GM23338 (cell line): ENCODE measurements at places on chromosomes 12 and 14.

DNA sequence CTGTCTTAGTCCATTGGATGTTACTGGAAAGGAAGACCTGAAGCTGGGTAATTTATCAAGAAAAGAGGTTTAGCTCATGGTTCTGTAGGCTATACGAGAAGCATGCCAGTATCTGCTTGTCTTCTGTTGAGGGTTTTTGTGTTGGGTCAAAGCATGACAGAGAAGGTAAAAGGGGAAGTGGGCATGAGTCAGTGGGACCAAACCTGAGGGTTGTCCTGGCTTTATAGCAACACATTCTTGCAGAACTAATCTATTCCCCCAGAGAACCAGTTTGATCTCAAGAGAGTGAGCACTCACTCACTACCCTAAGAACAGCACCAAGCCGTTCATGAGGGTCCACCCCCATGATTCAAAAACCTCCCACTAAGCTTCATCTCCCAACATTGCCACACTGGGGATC, 19.0 kb upstream of the KRAS start:
- DNase-seq = no peak

DNA sequence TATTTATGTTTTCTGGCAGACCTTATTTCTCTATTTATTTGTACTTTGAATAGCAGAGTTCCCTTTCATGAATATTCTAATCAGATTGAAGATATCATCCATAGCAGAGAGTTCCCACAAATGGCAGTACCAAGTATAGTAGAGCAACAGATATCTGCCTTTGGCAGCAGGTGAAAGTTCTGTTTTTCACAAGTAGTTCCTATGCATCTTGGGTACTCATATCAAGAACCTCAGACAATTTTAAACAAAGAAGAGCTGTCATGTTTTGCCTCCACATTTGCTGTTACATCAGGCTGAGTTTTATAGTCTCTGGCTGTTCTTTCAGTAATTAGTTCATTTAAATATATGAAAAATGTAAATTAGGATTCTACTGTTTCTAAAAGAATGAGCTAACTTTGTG, 252.0 kb downstream of the KCNC2 start:
- DNase-seq = no peak

- peak; percentile 78 for DNase-seq
Observed at GRCh38 chr12:106138633-106139421, at the start of gene NUAK1. Gene NUAK1, minus strand, starts transcription at chr12:106138954. Its CDS starts 301 bp downstream, at chr12:106138653.

DNA sequence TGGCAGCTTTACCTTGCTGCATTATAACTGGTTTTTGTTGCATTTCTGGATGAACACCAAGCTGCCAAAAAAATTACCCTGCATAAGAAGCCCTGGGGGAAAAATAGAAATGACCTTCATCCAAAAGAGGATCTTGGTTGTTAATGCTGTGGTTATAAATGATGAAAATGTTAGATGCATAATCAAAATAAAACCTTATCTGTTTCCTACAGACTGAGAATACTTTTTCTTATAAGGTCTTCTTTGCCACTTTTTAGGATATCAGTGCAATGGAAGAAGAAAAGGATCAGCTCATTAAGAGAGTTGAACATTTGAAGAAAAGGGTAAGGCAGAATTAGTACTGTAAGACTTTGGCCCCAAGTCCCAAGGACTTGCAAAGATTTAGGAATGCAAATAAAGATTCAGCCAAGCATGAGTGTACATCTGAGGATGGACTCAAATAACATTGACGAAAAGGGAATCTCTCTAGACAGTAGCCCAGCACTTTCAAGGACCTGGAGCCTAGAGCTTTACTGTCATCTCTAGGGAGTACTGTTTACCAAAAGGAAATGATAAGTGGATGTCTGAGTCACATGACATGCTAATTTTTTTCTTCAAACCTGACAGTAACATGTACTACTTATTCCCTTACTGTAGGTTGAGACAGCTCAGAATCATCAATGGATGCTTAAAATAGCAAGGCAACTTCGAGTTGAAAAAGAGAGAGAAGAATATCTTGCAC, 10.7 kb downstream of the IFT81 start:
- DNase-seq = no peak

GRCh38 chr14:68639000-68639757, 153.7 kb downstream of the ZFP36L1 start:
- DNase-seq = no peak

GRCh38 chr12:51683763-51684357, 92.8 kb downstream of the SCN8A start:
- no peak for DNase-seq
